ENCODE measurements at places on chromosomes 11 and 22. TPM values are rescaled to one million over a fixed set of nuclear protein-coding genes. Genes with fewer than 3 reads are reported as not detected.

GRCh38 chr11:25453471-25453870 lies 878.5 kb upstream of the ANO3 start:
- no peak overlapping the region for H3K27ac ChIP-seq
- H3K27me3 ChIP-seq: no peaks in the 10 kb centered on the region
- no peak for DNase-seq
- H3K4me1 ChIP-seq: no peaks in the 10 kb centered on the region
- no peak overlapping the region for H3K4me3 ChIP-seq

DNA sequence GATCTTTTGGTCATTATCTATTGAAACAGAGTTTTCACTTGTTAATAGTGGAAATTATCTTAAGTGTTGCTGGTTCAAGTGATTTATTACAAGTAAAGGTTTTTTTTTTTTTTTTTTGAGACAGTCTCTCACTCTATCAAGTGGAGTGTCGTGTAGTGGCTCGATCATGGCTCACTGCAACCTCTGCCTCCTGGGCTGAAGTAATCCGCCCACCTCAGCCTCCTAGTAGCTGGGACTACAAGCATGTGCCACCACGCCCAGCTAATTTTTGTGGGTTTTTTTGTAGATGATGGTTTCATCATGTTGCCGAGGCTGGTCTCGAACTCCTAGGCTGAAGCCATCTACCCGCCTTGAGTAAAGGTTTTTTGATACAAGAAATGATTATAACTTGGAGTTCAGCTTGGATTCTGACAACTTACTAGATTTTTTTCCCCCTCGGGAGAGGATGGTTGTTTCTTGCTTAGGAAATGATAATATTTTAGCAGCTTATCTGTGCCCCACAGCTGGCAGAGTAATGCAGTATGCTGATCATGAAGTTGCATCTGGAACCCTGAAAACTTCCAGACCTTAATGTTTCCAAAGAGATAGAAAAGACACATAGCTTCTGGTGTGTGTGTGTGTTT lies 68.9 kb downstream of the MTMR3 start:
- no peaks in the 10 kb centered on the region for H3K27me3 ChIP-seq
- no peak overlapping the region for H3K4me3 ChIP-seq
- peaks cover 15% of the 10 kb centered on the region for H3K4me1 ChIP-seq
- DNase-seq: no peak
- H3K36me3 ChIP-seq: no peaks in the 10 kb centered on the region

DNA sequence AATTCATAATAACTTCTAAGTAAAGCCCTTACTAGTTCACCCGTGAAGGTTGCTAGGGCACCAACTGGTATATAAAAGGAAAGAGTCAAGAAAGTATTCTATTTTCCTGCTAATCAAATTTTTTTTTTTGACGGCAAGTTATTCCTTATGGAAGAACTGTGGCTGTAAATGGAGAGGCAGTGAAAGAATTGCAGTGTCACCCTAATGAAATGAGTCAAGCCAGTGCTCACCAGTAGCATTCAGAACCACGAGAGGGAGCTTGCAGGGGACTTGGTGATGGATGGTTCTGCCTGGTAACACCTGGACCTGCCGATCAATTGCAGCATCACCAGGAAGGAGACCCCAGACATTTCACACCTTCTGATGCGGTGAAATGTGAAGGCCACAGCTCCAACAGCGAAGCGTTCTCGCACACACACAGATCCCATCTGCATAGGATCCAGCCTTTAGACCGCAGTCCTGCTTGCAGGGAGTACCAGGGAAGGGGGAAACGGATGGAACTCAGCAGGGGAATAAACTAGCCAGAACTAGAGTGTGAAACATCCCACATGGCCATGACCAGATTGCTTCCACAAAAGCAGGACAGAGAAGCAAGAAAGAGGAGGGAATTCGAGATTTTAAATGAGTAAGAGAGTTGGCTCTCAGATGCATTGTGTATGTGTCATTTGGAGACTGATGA lies 326.2 kb downstream of the TBC1D22A start:
- peaks cover 8% of the 10 kb centered on the region for H3K27me3 ChIP-seq
- no peak for DNase-seq
- no peak overlapping the region for H3K4me3 ChIP-seq
- H3K27ac ChIP-seq: no peak overlapping the region
- H3K36me3 ChIP-seq: peaks cover 5% of the 10 kb centered on the region

GRCh38 chr22:37913233-37913721 lies 7.2 kb downstream of the MICALL1 start:
- H3K27ac ChIP-seq: no peak overlapping the region
- peaks cover 3% of the 10 kb centered on the region for H3K36me3 ChIP-seq
- peaks cover 4% of the 10 kb centered on the region for H3K4me1 ChIP-seq
- no peaks in the 10 kb centered on the region for H3K27me3 ChIP-seq

DNA sequence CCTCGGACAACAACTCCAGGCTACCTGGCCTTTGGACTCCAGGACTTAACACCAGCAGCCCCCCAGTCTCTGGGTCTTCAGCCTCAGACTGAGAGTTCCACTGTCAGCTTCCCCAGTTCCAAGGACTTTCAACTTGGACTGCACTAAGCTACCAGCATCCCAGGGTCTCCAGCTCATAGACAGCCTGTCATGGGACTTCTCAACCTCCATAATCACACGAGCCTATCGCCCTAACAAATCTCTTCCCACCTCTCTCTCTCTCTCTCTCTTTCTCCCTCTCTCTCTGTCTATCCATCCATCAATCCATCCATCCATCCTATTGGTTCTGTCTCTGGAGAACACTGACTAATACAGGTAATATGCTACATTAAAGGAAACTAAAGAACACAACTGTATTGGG lies 10.7 kb downstream of the RAB30 start:
- DNase-seq: no peak
- no peaks in the 10 kb centered on the region for H3K27me3 ChIP-seq
- H3K4me1 ChIP-seq: peaks cover 3% of the 10 kb centered on the region
- H3K4me3 ChIP-seq: no peak overlapping the region
- H3K36me3 ChIP-seq: peaks cover 2% of the 10 kb centered on the region

DNA sequence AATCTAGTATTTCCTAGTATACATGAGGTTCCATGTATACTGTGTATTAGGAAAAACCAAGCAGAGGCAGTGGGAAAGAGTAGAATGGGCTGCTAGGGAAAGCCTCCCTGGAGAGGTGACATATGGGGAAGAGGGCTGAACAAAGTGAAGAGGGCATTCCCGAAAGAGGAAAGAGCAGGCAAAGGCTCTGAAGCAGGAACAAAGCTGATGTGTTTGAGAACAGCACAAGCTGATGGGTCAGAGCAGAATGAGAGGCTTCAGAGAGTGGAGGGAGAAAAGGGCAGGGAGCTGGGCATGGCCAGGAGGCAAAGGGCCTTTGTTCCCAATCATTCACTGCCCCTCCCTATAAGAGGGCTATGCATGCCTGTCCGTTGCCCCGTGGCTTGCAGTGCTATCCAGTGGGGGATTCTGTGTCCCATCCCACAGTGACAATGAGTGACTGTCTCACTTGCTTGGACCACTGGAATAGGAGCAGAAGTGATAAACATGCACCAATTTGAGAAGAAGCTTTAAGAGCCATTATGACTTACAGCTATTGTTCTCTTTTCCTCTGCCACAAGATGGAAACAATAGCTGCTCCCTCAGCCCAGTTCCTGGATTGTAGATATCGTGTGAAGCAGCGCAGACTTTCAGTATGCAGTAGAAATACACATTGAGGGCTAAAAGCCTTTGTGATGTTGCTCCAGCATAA lies 39.6 kb downstream of the GALNT18 start:
- H3K4me1 ChIP-seq: peaks cover 6% of the 10 kb centered on the region
- no peak for DNase-seq
- no peaks in the 10 kb centered on the region for H3K36me3 ChIP-seq
- no peak overlapping the region for H3K4me3 ChIP-seq
- no peak overlapping the region for H3K27ac ChIP-seq
- H3K27me3 ChIP-seq: peaks cover 4% of the 10 kb centered on the region

DNA sequence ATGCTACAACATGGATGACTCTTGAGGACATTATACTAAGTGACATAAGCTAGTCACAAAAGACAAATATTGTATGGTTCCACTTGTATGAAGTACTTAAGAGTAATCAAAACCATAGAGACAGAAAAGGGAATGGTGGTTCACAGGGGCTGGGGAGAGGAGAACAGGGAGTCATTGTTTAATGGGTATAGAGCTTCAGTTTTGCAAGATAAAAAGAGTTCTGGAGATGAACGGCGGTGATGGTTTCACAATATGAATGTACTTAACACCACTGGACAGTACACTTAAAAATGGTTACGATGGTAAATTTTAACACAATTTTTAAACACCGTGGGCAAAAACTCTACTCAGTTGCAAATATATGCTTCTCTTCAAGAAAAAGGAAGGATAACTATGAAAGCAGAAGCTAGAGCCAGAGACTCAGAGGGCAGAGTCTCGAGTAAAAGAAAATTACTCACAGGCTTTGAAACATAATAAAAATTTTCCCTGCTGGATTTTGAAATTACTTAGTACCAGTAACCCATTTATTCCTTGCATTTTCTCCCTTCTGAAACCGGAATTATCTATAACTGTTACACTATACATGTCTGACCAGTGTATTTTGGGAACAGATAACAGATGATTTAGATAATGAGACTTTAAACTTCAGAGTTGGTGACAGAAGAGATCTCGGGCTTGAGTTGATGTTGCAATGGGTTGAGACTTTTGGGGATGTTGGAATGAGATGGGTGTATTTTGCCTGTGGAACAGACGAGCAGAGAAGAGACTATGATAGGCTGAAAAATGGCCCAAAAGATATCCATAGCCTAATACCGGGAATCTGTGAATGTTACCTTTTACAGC lies 15.0 kb downstream of the MRTFA start:
- peaks cover 4% of the 10 kb centered on the region for H3K4me1 ChIP-seq

DNA sequence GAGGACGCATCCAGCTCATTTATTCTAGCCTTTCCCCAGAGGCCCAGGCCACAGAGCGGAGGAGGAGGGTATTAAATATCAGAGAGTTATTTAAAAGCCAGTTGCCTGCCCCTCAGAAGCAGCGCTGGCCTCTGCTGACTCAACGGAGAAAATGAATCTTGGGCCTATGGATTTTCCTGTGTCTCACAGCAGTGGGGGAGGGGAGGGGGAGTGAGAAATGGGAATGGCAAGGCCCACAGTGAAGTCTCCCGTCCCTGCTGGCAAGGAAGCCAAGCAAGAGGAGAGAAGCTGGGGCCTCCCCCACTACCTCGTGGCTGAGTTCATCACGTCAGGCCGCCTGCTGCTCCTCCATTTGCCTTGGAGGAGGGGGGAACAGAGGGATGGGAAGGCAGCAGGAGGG lies 4.5 kb upstream of the TPBGL start:
- DNase-seq: no peak
- H3K36me3 ChIP-seq: no peaks in the 10 kb centered on the region
- H3K4me1 ChIP-seq: no peaks in the 10 kb centered on the region
- H3K4me3 ChIP-seq: no peak overlapping the region
- H3K27ac ChIP-seq: no peak overlapping the region

DNA sequence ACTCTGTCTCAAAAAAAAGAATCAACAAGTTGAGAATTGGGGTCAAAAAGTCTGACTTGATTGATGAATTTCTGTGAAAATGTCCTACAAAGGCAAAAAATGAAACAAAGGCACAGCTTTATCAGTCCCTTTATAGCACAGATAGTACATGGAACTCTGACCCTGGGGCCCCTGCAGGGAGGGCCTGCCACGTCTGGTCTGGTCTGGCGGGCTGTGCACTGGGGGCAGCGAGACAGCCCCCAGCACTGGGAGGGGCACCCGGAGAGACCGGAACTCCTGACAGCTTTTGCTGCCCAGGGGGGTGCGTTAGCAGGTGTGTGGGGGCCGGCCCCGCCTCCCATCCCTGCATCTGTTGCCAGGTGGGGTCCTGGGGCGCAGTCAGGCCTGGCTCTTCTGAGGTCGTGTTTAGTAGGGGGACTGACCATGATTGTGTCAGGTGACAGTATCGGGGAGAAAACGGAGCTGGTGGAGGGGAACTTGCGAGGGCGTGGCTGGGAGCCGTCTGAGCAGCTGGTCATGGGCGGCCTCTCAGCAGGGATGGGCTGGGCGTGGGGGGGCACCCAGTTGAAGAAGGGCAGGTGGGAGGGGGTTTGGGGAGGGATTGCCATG lies 51.7 kb downstream of the GRAMD4 start:
- no peak overlapping the region for H3K27ac ChIP-seq
- H3K27me3 ChIP-seq: no peaks in the 10 kb centered on the region
- H3K4me1 ChIP-seq: no peaks in the 10 kb centered on the region
- peaks cover 6% of the 10 kb centered on the region for H3K36me3 ChIP-seq

DNA sequence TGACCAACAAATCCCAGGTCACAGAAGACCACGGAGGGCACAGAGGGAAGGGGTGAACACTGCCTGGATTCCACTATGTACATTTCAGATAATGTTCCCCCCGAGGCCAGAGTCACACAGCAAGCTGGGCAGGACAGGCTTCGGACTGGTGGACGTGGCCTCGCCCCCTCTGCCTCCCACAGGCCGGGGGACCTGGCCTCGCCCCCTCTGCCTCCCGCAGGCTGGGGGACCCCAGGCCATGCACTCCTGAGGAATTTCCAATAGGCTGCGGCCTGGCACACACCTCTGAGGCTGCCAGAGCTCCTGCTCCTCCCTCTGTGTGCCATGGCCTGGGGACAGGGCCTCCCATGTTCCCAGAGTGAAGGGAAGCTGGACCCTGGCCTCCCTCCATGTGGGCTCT lies 1352.8 kb downstream of the BRD1 start:
- DNase-seq: no peak
- peaks cover 2% of the 10 kb centered on the region for H3K36me3 ChIP-seq

JAML gene
- 0.60 TPM for total RNA-seq

PHF21B gene
- 37.4 TPM for total RNA-seq

RNF121 gene
- 50.1 TPM for total RNA-seq

INS gene
- 68.7 TPM for total RNA-seq

CCDC81 gene
- 1.3 TPM for total RNA-seq

TP53AIP1 gene
- total RNA-seq: 0.12 TPM

SCO2 gene
- total RNA-seq: 3.7 TPM

CABP4 gene
- total RNA-seq: not detected

FANCF gene
- total RNA-seq: 32.8 TPM

TRIM34 gene
- total RNA-seq: 2.0 TPM

Measured in progenitor cell of endocrine pancreas (in vitro differentiated cells).